Activated T-helper 1 cell treated with Interleukin-2 at 50 U/mL for 16 hours (primary cell): ENCODE measurements at places on chromosomes 6 and 20.

DNA sequence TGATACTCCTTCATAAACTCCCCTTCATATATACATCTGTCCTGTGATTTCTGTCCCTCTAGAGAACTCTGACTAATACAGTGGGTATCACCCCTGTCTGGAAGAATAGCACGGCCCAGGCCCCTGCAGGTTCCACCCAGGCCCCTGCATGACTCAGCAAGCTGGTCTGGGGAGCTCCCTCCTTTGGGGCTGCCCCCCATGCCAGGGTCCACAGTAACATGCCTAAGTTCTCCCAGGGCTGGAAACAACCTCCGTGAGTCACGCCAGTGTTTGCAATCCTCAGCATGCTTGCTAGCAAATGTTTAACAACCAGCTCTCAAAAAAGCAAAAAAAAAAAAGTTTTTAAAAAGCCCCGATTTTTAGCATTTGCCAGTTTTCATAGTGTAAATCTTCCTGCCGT, 134.3 kb upstream of the CDH4 start:
- no peak for DNase-seq

- no peak for DNase-seq
Observed at GRCh38 chr6:122323361-122323760, 76.1 kb upstream of the HSF2 start.

DNA sequence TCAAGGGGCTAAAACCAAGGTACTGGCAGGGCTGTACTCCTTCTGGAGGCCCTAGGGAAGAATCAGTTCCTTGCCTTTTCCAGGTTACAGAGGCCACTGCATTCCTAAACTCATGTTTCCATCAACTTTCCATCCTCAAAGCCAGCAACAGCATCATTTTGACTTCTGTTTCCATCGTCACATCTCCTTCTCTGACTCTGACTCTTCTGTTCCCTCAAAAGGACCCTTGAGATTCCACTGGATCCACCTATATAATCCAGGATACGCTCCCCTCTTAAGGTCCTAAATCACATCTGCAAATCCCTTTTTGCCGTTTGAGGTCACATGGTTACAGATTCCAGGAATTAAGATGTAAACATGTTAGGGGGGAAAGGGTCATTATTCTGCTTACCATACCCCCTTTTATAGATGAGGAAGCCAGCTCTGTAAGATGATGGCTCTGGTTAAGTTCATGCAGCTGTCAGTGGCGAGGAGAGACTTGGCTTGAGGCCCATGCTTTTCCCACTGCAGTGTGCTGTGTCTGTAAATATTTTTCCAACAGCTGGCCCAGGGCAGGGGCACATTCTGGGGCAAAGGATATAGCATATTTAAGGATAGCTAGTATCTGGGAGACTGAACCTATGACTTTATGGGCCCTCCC, 114.6 kb downstream of the TNFRSF21 start:
- DNase-seq = no peak

DNA sequence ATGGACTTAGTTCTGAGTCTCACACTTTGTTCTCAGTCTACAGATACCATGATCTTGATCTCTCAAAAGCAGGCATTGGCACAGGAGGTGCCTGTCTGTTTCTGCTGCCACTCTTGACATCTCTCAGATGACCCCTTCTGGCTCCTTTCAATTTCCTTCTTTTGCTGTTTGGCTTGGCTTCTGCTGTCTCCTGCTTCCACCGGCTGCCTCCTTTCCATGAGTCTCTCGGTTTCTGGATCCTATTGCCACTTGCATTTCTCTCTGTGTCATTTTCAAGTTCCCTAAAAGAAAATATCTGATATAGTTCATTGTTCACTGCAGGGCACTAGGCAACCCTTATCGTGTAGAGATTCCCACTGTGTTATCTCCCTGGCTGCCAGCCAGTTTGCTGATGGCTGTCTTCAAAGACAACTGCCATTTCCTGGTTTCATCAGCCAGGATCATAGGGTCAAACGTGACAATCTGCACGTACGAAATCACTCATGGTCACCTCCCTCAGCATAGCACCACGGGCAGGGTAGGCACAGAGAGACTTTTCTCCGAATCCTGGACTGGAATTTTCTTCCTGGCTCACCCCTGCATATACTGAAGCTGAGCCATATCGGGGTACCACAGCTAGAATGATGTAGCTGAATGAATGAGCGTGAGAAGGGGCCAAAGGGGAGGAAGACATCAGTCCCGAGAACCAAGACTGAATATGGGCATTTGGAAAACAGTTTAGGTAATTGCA, 144.6 kb upstream of the TMEM170B start:
- no peak for DNase-seq

DNA sequence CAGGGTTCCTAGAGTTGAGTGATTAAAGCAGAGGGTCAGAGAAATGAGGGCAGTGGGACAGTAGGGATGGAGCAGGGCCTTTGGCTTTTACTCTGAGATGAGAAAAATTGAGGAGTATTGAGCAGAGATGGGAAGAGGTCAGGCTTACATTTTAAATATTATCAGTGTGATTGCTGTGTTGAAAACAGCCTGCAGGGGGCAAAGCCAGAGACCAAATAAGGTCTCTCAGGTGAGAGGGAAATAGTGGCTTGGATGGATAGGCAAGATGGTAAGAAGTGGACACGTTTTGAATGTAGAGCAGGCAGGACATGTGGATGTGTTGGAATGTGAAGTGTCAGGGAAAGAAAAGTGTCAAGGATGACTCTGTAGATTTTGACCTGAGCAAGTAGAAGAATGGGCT, 105.0 kb upstream of the MAP3K7 start:
- no peak for DNase-seq

DNA sequence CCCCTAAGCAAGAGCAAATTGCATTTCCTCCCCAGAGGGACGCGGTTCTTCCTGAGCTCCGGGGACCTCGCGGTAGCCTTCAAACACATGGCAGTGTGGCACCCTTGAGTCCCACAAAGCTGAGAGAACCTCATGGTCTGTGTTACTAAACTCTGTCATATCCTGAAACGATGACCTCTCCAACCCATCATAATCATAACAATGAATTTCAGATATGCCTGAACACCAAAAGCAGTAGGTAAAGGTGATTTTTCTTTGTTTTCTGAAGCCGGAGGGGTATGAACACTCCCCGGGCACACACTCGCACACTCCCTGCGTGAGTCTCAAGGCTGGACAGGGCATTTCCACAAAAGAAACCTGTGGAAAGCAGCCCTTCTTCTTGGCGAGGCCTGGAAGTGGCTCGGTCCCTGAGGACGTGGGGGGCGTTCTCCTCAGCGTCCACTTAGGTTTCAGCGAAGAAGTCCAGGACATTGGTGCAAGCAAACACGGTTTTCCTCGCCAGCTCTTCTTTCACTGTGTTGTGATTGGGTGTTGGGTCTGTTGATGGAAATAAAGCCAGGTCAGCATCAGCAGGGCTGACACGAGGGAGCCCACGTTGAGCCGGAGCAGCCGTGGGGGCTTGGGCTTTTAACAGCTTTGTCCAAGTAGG, 183.4 kb downstream of the ERMARD start:
- no peak for DNase-seq

DNA sequence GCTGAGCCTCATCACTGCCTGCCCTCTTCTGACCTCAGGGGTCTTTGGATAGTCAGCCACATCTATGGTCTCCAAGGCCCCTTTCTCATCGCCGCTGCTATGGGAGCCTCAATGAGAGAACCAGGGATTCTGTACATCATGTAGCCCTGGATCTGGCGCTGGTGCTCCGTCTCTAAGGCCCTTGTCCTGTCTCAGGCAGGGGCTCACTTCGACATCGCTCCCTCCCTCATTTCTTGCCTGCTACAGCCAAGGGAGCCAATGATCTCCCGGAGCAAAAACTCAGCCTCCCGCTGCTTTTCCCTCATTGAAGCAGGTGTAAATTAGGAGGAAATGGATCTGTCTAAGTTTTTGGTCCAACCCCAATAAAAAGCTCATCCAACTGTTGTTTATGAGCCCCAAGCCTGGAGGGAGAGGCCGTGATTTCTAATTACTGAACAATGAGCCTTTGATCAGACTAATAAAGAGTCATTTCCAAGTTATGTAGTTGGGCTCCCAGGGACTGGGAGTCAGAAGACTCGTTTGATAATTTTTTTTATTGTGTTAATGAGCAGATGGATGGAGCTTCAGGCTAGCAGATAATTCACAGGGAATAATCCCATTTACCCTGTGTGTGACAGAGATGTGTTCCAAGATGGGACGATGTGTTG, 30.9 kb downstream of the LBP start:
- DNase-seq = no peak

DNA sequence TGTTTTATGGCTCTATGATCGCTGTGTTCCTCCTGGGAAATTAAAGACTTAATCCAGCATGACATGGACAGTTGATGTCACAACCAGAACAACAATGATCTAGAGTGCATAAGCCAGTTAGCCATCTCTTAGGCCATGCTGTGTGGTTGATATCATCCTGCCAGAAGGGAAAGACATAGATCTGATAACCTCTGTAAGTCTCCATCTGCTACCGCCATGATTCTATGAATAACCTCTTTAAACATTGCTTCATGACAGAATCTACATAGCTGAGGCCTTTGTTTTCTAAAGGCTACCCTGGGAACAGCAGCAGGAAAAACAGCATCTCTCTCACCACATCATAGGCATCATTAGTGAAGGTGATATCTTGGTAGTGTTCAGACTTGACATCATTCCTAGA, 117.6 kb upstream of the PHACTR1 start:
- no peak for DNase-seq

GRCh38 chr20:19867074-19867473, 109.0 kb downstream of the RIN2 start:
- DNase-seq = no peak

- DNase-seq = no peak
Observed at GRCh38 chr20:51382986-51383821, 159.3 kb downstream of the NFATC2 start.

DNA sequence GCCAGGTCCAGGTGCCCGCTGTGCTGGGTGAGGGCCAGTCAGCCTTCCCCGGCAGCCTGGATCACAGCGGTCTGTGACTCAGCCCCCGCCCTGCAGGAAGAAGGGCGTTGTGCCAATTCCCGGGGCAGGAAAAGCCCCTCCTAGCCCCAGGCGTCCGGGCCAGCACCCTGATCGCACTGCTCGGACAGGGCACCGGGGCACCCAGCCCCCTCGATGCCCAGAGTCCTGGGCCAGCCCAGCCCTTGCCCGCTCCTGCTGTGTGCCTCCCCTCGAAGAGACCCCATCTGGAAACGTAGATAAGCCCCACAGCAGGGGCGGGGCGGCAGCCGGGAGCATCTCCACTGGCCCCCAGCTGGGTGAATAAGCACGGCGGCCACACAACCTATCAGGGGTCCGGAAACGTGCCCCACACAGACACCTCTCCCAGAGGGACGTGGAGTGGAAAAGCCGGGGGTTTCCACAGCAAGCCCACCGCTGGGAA, 9.9 kb downstream of the LAMA5 start:
- no peak for DNase-seq

GRCh38 chr20:61605862-61606557, 353.9 kb downstream of the CDH4 start:
- no peak for DNase-seq

- no peak for DNase-seq
Observed at GRCh38 chr6:16136091-16136490, 7.2 kb downstream of the MYLIP start.

- DNase-seq = no peak
Observed at GRCh38 chr6:35055891-35056290, 85.2 kb downstream of the TCP11 start.

DNA sequence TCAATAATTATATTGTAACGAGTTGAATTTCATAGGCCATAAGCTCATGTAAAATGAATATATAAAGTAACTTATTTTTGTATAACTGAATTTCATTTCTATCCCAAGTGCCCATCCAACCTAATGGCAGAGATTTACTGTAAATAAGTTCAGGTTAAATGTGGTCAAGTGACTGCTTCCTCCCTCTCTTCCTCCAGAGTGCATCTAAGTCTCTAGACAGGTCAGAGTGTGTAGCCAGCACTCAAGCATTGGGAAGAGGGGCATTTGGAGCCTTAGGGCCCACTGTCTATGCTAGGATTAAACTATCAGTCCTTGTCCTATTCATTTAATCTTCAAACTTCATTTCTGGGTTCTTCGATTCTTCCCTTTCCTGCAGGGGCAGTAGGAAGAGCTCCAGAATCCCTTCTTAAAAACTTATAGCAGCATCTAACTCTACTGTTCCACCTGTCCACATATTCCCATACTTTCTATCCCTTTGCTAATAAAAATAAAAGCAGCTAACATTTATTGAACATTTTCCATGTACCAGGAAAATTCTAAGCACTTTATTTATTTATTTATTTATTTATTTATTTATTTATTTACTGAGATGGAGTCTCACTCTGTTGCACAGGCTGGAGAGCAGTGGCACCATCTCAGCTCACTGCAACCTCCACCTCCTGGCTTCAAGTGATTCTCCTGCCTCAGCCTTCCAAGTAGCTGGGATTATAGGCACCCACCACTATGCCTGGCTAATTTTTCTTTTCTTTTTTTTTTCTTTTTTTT, 36.1 kb upstream of the TOP1 start:
- no peak for DNase-seq

DNA sequence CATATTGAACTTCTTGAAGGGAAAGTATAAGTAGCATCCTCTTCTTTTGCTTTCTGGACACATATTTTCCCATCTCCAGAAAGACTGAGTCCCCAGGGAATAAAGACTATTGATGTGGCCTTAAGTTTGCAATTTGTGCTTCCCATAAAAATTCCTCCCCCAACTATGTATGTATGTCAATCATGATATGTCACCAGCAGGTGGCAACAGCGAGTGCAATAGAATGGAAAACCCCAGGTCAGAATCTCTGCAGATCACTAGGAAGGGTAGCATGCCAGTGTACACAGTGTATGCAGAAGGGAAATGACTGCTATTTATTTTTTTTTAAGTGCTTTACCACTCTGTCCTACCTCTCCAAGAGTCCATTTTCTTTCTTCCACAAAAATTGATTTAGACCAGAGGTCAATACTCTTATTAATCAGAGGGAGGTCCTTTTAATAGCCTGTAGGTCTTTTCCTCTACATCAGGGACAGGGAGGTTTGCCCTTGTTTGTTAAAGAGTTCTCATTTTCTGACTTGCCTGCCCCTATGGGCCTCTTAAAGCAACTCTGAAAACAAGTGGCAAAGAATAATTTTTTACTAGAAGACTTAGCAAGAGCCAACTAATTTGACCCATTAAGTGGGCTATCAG, 61.4 kb downstream of the BMP2 start:
- no peak for DNase-seq

GRCh38 chr6:49790341-49790740, 3.3 kb upstream of the PGK2 start:
- no peak for DNase-seq

DNA sequence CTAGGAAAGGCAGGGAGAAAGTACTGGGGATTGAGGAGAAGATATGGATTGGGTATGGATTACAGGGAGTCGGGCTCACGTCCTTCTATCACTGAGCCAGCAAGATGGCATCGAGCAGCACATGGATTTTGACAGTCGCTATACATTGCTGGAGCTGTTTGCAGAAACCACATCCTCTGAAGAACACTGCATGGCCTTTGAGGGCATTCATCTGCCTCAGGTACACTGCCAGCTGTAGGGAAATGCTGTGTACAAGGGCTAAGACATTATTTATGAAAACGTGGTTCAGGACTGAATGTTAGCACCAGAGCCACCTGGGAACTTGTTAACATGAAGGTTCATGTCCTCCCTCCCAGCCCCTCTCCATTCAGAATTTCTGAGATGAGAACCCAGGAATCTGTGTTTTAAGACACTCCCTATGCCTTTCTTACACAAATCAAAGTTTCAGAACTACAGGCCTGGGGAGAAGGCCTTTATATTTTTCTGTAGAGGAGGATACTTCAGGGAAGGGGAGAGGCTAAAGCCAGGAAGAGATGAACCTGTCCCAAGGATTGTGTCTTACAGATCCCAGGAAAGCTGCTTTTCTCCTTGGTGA, 3.5 kb downstream of the CUL9 start:
- no peak for DNase-seq
